Effector CD4-positive, alpha-beta T cell (primary cell): ENCODE measurements at places on chromosomes 1 and 21.

GRCh38 chr1:205942631-205943159 is 561 bp downstream of the SLC26A9 start:
- DNase-seq: no peak

GRCh38 chr1:204599098-204599497 is 82.9 kb downstream of the MDM4 start:
- no peak for DNase-seq

DNA sequence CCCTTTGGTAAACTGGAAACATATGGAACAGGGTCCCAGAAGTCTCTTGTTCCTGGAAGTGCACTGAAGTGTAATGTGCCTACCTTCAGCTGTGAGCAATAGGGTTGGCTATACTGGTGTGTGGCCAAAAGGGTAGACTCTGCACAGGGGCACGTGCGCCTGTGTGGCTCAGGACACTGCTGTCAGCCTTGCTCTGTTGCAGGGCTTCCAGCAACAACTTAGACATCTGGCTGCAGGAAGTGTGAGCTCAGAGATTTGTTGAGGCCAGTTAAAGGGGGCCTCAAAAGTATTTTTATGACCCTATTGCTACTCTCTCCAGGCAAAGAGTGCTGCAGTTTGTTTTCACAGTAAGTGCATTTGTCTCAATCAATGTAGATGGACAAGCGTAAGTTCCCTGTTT is 7.5 kb downstream of the CTPS1 start:
- DNase-seq: no peak

DNA sequence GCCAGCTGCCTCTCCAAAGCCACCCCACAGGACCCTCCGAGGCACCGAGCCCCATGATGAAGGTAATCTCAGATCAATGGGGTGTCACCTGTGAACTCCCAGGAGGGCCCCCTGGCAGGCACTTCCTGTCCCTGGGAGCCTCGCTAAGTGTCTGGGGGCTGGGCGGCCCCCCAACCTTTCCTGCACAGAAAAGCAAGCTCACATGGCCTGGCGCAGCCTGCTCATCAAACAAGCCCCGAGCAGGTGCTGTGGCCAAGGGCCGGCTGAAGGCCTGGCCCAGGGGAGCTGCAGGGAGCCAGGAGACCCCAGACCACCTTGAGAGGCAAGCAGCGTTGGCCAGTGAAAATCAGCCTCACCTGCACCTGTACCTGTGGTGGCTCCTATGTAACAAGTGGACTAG is 2.9 kb downstream of the RIPK4 start:
- no peak for DNase-seq

GRCh38 chr1:44217809-44218410 is 4.6 kb downstream of the DMAP1 start:
- peak; percentile 65 for DNase-seq

DNA sequence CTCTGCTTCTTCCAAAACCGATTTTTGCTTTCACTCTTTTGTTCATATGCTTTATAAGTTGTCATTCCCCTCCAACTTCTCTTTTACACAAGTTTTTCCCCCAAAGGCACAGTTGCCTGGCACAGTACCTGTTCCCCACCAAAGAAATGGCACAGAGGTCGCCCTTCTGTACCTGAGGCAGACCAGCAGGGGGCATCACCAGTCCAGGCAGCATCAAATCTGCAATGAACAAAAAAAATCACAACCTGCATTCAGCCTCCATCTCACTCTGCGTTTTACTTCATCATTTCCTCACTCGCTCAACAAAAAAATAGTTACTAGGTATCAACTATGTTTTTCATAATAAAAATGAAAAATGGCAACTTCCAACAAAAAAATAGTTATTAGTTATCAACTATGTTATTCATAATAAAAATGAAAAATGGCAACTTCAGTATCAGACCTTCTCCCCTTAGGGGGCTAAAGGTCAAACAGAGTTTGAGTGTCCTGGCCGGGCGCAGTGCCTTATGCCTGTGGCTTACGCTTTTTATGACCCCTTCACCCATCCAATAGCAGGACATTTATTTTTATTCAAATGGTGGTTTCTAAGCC is 4.1 kb downstream of the EIF2D start:
- peak; percentile 53 for DNase-seq

- DNase-seq: no peak
These were observed 26.3 kb upstream of the SLC5A9 start for GRCh38 chr1:48196237-48196636.

- no peak for DNase-seq
These were observed 51.1 kb downstream of the KCNJ6 start for GRCh38 chr21:37865156-37865555.

DNA sequence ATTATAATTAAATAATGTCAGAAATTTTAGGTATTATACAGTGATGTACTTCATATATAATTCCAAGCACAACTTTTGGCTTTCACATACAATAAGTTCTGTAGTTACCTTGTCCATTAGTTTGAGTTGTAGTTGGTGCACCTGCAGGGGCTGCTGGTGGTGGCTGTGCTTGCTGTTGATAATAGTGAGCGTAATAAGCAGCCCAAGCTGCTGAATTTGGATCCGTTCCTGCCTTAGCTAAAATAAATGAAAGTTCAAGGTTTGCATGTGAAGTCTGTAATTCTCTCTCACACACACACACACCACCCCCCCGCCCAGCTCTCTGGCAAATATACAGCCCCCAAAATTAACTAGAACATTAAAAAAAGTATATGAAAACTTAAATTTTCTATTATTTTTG is 22.4 kb downstream of the FUBP1 start:
- DNase-seq: no peak

- no peak for DNase-seq
These were observed 156.3 kb upstream of the C1orf174 start for GRCh38 chr1:4056422-4056821.

DNA sequence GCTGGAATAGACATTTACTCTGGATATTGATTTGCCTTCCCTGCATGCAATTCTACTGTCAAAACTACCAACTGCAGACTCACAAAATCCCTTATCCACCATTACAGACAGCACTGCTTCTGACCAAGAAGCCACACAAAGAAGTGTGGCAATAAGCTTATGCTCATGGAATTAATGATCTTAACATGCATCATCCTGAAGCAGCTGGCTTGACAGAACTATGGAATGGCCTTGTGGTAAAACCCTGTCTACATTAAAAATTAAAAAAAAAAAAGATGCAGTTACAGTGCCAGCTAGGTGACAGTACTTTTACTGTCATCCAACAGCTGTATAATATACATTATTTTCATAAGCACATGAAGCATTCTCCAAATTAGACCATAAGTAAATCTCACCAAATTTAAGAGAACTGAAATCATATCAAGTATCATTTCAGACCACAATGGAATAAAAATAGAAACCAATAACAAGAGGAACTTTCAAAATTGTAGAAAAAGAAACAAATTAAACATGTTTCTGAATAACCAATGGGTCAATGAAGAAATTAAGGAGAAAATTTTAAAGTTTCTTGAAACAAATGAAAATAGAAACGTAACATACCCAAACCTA is 70.7 kb downstream of the SCMH1 start:
- DNase-seq: no peak

GRCh38 chr1:192571668-192572067 is 3.9 kb upstream of the RGS1 start:
- no peak for DNase-seq

DNA sequence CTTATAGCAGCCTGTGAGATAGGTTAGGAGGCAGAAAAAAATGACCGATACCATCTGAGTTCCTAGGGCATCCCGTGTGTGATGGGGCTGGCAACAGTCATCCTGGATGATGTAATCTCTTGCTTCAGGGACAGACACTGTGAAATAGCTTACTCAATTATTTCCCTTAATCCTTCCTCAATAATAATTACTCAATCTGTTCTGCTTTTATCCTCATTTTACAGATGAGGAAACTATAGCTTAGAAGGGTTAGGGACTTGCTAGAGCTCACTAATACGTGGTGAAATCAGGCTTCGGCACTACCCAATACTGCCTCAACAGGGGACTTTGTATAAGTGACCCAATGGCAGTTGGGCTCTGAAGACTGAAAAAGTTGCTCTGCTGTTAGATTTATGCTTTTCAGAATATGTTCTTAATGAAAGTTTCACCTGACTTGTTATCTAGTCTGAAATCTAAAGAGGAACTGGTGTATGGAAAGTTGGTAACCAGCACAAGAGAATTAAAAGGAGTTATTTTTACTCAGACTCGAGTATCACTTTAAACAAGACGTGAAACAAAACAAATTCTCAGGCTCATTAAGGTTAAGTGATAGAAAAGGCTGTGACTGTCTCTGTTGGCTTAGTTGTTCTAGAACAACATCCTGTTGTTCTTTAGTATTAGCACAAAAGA is 14.4 kb downstream of the CD55 start:
- DNase-seq: no peak

GRCh38 chr1:185363205-185363604 is 46.2 kb upstream of the IVNS1ABP start:
- DNase-seq: no peak

DNA sequence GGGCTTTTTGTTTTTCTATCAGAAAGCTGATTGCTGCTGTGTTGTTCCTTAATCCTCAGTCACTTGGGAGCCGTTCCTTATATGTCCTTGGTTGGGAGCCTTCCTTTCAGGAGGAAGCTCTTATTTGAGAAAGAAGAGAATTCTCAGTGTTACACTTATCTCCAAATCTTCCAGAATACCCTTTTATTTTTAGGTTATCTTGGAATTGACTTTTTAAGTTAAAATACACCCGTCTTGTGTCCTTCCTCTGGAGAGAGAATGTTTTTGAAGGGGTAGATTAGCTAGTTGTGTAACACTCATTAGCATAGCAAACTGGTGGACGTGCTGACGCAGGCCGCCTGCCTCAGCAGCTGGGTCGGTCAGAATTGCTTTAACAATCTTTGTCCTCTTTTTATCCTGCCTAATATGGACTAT is 42.1 kb downstream of the LRRC8B start:
- DNase-seq: no peak

DNA sequence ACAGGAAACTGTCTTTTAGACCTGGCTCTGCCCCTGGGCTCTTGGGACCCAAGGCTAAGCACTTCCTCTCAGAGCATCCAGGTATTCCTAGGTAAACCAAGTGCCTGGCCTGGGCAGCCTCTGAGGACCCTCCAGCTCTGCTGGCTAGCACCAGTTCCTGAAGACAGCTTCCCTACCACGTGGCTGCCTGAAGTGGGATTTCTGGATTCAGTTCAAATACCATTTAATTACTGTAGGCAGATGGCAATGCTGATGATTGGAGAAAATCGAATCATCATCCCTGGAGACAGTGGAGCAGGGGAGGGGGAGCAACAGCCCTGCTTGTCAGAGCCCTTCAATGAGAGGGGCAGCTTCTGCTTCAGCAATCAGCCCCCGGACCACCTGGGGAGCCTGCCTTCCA is 11.9 kb downstream of the KIF21B start:
- no peak for DNase-seq

DNA sequence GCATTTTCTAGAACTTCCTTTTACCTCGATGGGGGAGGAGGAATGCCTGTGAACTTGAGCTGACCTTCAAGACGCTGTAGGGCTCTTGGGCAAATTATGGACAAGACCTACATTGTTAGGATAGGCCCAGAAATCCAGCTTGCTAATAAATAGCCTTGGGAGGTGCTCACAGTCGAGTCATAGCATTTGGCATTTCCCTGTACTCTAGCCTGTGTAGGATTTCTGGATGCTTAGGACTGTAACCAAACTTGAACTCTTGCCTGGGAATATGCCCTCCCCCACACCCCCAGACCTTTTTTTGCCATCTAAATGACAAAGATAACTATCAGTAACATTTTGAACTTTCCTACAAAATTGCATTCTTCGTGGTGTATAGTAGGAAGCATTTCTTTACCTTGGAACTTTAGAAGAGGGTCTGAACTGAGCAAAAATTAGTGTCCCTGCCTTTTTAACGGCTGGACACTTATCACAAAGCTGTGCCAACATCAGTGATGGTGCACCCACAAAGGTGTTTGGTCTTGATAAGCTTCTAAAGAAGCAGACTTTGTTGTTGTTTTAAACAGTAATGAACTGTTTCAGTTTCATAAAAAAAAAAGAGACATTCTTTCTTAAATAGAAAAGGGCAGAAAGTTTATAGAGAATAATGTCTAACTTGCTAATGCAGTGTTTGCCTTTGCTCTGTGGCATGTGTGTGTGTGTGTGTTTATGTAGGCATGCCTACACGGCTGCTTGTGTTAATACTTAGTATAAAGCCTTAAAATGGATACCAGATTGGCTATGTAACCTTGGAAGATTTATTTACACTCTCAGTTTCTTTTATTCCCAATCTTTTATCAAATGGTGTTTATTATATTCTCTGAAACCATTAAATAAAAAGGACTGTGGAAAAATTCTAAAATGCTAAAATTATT is 88.2 kb downstream of the NFIA start:
- DNase-seq: no peak

DNA sequence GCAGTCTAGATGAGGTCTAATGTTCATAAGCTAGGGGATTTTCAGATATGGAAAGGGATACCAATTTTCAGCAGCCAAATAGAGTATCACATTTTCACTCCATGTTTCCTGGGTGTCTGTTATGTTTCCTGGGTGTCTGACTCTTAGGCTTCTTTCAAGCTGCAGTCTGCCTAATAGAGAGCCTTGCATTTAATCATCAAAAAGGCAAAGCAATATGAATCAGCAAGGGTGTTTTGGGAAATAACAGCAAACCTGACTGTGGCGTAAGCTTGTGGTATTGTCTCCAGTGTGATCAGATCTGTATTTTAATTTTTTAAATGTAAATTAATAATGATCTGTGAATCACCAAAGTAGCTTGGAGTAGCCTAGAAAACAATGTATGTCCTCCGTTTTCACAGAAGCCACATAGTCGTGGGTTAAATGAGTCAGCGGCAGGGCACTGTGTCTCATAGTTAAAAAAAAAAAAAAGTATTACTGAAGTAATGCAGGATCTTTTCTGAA is 10.4 kb downstream of the LGALS8 start:
- DNase-seq: peak; percentile 9

- peak; percentile 83 for DNase-seq
These were observed at the start of gene MARCKSL1 for GRCh38 chr1:32335790-32336590. MARCKSL1 (minus strand) TSS chr1:32336233; CDS start chr1:32336033, 200 bp downstream.
